ENCODE measurements at places on chromosomes 13 and 19.

DNA sequence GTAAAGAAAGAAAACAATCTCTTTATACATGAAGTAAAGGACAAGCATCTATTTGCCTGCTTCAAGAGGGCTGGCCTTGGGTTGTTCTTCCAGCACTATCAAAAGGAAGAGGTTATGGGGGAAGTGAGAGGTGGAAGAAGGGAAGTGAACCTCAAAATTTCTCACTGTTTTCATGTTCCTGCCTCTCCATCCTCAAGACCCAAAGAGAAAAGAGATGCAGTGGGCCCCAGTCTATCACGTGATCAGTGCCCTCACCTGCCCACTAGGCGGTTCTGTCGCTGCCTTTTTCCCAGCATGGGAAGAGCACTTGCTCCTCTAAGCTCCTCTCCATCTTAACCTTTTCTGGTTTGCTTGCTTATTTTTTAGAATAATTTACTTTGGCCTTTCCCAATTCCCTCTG lies 6.2 kb upstream of the USP12 start:
- DNase-seq, result no peak

GRCh38 chr19:45568732-45569131 lies 15.9 kb downstream of the OPA3 start:
- no peak for DNase-seq

- DNase-seq, result no peak
Observed at GRCh38 chr19:46134527-46134926, 10.0 kb upstream of the IGFL3 start.

GRCh38 chr13:51758691-51759090 lies 45.3 kb downstream of the DHRS12 start:
- DNase-seq, result no peak

- DNase-seq, result peak; percentile 94
Observed at GRCh38 chr19:19203012-19203856, at the start of gene NR2C2AP. Gene NR2C2AP (minus strand): TSS chr19:19203414. CDS start chr19:19203060, 354 bp downstream.

DNA sequence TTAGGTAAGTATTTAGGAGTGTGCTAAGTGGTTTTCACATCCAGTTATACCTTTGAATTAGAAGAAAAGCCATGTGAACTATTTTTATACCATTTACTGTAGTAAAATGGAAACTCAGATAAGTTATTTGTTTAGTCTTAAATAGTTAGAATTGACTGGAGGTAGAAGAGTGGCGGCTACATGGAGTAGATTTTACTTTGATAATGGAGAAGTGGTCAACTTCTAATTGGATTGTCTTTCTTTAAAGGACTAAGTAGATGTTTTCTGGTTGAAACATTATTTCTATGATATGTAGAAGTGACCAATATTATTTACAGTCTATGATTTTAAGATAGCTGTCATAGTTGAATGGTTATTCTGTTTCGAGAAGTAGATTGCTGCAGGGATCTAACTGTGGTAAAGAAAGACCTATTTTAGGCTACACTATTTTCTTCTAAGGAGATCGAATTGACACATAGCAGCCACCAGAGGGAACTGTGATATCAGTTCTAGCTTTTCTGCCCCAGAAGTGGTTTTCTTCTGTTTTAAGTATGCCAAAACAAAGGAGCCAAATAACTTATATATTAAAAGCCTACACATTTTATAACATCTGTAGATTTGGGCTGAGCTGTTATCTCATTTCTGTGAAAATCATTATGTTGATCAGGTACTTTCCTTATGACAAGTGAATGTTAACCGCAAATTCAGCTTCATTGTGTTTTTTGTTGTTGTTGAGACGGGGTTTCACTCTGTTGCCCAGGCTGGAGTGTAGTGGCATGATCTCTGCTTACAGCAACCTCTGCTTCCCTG lies 26.1 kb downstream of the ZMYM2 start:
- peak; percentile 14 for DNase-seq

GRCh38 chr13:34391076-34391475 lies 551.0 kb upstream of the NBEA start:
- no peak for DNase-seq

DNA sequence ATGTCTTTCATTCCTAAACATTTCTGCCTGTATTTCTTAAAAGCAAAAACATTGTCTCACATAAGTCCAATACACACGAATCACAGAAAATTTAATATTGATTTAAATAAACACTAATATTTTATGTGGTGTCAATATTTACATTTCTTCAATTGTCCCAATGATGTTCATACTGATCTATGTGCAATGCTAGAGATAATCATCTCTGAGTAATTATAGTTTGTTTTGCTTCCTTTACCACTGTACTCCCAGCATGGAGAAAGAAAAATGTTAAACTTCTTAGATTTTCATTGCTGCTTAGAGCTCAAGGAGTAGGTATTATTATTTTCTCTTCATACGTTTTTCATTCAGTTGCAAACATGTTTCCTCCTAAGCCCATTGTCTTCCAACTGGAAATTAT lies 434.2 kb upstream of the PRR20A start:
- DNase-seq, result no peak

- no peak for DNase-seq
Observed at GRCh38 chr13:114149774-114150740, 17.6 kb upstream of the RASA3 start.

- DNase-seq, result no peak
Observed at GRCh38 chr19:38664503-38665211, 17.2 kb downstream of the ACTN4 start.

- no peak for DNase-seq
Observed at GRCh38 chr19:18157465-18158063, 4.6 kb downstream of the PIK3R2 start.

DNA sequence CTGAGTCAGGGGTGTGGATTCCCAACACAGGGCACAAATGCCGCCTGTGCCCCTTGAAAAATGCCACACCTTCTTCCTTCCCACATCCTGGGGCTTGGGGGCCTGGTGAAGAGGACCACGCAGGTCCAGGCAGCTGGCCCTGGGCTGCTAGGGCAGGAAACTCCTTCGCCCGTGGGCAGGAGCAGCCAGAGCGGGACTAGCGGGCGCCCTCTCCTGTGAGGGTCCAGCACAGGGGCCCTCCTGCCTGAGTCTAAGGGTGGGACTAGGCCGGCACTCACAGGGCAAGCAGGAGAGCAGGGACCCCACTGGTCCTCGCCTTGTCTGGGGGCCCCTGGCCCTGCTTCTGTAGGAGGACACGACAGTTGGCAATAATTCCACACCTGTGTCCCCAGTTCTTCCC lies 7.5 kb upstream of the CEBPA start:
- DNase-seq, result no peak

DNA sequence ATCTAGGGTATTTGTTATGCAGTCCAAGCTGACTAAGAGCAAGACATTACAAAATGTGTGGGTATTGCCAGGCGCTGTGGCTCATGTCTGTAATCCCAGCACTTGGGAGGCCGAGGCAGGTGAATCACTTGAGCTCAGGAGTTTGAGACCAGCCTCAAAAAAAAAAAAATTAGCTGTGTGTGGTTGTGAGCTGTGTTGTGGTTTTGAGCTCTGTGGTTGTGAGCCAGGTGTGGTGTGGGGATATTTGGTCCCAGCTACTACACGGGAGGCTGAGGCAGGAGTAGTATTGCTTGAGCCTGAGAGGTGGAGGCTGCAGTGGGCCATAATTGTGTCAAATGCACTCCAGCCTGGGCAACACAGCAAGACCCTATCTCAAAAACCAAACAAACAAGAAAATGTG lies 5.6 kb upstream of the KEAP1 start:
- peak; percentile 29 for DNase-seq

DNA sequence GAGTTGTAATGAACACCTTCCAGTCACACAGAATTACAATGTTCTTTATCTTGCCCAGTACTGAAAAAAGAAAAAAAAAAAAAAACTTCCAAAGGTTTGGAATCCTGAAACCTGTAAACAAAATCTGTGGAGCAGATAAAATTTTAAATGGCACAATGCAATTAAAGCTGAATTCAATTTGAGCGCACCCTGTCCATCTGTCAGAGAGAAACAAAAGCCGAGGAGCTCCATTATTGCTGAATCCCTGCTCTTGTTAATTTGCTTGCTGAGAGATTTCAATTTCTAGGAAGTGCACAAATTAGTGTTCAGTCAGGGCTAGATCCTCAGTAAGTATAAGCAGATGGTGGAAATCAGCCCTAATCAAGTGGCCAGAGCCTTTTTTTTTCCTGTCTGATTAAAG lies 65.2 kb downstream of the DACH1 start:
- DNase-seq, result no peak

GRCh38 chr13:89053418-89053817 lies 1382.2 kb downstream of the SLITRK5 start:
- no peak for DNase-seq

DNA sequence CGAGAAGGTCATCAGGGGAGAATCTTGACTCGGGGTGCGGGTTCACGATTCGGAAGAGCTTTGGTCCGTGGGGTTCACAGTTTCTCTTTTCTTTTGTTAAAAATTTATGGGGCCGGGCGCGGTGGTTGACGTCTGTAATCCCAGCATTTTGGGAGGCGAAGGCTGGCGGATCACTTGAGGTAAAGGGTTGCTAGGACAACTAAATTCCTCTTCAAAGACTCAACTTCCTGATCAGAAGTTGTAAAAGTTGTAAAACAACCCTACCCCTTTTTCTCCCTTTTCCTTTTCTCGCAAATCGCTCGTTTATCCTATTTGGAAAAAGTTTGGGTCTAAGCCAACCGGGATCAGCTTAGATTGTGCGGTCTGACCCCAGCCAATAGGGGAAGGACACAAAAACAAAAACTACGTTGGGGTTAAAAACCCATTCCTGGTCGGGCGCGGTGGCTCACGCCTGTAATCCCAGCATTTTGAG lies 673 bp downstream of the ZNF486 start:
- DNase-seq, result no peak

- DNase-seq, result no peak
Observed at GRCh38 chr13:112875627-112876026, 93.4 kb upstream of the MCF2L start.

- no peak for DNase-seq
Observed at GRCh38 chr19:11091703-11092153, 2.5 kb downstream of the LDLR start.

DNA sequence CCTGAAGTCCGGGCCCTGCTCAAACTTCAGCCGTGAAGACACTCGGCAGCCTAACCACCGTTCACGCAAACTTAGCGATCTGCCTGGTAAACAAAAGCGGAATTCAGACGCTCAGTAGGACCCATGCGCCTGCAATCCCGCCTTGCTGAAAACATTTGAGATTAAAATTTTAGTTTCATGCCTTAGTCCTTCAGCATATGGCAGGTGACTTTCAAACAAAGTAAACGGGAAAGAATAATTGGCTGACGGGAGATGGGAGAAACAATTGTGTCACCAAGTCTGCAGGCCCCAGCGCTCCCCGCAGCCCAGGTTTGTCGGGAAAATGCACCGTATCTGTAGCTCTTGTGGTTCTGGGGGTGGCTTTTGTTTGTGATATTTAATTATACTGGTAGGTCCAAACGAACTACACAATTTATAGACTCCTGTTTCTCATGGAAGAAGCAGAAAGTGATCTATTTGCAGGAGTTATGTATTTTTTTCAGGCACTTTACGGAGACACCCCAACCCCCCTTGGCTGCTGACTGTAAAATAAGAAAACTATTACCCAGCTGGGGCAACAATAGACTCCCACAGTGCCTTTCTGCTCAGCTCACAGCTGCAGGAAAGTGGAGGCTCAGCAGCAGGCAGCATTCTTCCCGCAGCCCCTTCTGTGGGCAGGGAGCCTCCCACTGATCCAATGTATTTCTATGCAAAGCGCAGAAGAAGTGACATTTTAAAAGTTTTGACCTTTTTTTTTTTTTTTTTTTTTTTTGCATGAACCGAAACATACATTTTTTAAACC lies 94.8 kb downstream of the SOX1 start:
- DNase-seq, result no peak

DNA sequence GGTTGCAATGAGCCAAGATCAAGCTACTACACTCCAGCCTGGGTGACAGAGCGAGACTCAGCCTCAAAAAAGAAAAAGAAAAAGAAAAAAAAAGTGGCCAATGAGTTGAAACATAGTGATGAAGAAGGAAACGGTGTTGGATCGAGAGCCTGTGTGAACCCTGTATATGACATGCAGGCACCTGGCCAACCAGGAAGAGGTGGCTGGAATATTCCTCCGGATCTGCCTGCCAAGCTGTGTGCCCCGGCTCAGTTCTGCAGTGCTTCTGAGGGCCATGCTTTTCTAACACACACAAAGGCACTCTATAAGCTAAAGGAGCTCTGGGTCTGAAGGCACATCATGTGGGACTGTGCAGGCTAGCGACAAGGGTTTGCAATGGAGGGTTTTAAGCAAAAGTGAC lies 3.7 kb upstream of the ZNF444 start:
- no peak for DNase-seq

- DNase-seq, result no peak
Observed at GRCh38 chr19:18711893-18712292, 28.4 kb downstream of the CRTC1 start.

DNA sequence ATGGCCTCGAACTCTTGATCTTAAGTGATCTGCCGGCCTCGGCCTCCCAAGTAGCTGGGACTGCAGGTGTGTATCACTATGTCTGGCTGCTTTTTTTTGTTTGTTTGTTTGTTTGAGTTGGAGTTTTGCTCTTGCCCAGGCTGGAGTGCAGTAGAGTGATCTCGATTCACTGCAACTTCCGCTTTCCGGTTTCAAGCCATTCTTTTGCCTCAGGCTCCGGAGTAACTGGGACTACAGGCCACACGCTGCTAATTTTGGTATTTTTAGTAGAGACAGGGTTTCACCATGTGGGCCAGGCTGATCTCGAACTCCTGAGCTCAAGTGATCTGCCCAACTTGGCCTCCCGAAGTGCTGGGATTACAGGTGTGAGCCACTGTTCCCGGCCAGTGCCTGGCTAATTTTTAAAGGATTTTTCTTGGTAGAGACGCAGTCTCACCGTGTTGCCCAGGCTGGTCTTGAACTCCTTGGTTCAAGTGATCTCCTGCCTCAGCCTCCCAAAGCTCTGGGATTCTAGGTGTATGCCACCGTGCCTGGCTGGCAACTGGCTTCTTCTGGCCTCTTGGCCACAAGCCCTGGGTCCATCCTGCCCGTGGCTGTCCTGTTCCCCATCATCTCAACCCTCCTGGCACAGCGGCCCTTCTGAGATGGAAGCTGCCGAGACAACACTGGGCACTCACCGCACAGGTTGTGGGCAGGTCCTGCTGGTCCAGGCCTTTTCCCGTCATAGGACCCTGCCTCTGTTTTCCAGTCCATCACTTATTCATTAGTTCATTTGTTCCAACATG lies 11.5 kb downstream of the TECR start:
- no peak for DNase-seq

GRCh38 chr19:30895946-30896345 lies 453.3 kb downstream of the TSHZ3 start:
- no peak for DNase-seq

GRCh38 chr19:23406721-23407120 lies 11.4 kb upstream of the ZNF91 start:
- DNase-seq, result no peak

- no peak for DNase-seq
Observed at GRCh38 chr19:49133621-49134454, 14.5 kb downstream of the PPFIA3 start.

DNA sequence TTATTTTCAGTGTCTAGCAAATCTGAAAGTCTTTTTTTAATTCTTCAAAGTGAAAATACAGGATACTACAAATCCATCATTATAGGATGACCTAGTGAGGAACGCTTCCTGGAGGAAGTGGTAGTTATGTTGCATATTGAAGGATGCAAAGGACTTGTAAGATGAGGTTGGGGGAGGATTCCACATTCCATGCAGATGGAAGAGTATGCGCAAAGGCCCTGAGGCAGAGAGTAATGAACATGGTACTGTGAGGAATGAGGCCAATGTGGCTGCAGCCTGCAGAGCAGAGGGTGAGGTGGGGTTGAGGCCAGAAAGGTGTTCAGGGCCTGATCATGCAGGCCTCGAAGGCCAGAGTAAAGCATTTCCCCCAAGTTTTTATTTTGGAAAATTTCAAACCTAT lies 202.8 kb downstream of the MTUS2 start:
- DNase-seq, result no peak
